ENCODE measurements at places on chromosomes 1 and 21.

DNA sequence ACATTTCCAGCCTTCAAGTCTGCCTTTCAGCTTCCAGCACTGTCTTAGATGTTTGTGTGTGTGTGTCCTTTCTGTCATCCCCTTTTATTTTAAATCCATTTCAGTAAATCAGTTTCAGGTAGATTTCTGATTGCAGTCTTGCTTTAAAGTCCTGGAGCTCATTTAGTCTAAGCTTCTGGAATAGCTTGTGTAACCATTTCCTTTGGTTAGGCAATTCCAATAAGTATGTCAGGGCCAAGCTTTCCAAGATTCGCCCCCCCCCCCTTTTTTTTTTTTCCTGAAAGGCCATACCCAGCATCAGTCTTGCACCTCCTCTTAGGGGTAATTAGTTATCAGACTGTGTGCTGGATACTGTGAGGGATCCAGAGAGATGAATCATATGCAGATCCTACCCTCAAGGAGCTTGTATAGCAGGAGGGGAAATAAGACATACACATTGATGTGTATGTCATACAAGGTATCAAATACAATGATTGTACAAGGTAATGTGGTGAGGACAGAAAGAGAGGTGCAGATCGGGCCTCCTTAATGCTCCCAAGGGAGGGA lies 41.3 kb downstream of the NFYC start:
- no peak for DNase-seq

GRCh38 chr21:25938658-25939395 lies 204.1 kb downstream of the GABPA start:
- DNase-seq: no peak

DNA sequence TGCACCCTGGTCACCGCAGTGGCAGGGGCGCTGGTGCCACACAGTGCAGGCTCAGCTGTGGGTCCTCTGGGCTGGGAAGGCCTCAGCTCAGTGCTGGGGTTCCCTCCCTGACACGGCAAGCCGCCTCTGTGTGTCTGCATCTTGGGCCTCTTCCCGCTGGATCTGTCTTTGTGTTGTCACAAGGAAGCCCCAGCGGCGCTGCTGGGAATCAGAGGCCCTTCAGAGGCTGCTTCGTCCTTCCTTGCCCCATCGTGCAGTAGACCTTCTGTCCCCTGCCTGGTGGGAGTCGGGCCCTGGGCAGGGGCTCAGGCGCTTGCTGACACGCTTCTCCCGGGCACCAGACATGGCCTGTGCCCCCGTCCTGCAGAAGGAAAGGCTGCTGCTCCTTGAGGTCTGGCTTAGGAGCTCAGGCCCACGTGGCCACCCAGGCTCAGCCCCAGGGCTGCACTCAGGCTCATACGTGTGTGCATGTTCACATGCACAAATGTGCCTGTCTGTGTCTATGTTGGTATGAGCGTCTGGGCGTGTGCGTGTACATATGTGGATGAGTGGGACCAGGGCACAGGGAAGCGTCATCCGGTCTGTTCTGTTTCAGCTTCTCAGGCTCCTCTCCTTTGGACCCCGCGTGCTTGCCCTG lies 24.3 kb upstream of the DIP2A start:
- no peak for DNase-seq

DNA sequence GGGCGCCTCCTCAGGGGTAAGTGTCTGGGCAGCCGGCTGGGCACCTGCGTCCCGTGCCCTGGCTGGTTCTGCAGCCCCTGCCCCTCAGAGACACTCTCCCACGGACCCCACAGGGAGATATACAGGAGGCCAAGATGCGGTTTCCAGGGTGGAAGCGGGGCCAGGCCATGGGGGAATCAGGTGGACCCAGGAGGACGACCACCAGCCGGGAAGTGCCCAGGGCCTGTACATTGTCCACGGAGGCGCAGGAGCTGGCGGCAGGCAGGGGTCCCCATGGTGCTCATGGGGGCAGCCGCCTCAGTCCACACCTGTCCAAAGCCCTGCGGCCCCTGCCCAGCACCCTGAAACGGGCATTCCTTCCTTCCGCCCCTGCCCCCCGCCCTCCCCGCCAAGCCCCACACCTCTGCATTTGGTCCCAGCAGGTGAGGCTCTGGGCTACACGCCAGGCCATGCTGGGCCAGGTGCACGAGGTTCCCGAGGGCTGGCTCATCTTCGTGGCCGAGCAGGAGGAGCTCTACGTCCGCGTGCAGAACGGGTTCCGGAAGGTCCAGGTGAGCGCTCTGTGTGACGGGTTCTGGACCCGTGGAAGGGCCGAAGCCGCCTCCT lies 36.7 kb downstream of the SLC19A1 start:
- no peak for DNase-seq

- DNase-seq: no peak
These were observed 1.1 kb downstream of the ERO1B start for GRCh38 chr1:236280438-236281197.

- DNase-seq: no peak
These were observed 312.0 kb upstream of the DUSP10 start for GRCh38 chr1:222053790-222054294.

GRCh38 chr1:77282187-77282865 lies 507 bp downstream of the AK5 start:
- DNase-seq: no peak

GRCh38 chr1:197145446-197146024 lies 934 bp downstream of the ASPM start:
- DNase-seq: no peak

- no peak for DNase-seq
These were observed 49.8 kb downstream of the KCNT2 start for GRCh38 chr1:196558411-196558810.

DNA sequence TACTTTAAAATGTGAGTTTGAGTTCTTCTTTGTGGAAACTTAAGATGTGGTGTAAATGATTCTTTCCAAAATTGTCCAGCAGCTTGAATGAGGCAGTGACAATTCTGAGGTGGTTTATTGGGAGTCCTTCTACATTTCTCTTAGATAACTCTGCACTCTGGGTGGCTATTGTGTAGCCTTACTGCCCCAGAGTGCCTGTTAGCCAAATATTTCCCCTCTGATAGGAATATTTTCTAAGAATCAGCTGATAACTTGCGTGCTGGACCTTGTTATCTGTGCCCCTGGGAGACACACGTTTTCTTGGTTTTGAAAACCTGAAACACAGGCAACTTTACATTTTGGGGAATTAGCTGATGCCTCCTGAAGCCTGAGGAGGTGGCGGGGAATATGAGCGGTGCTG lies 91.6 kb downstream of the CD247 start:
- no peak for DNase-seq

DNA sequence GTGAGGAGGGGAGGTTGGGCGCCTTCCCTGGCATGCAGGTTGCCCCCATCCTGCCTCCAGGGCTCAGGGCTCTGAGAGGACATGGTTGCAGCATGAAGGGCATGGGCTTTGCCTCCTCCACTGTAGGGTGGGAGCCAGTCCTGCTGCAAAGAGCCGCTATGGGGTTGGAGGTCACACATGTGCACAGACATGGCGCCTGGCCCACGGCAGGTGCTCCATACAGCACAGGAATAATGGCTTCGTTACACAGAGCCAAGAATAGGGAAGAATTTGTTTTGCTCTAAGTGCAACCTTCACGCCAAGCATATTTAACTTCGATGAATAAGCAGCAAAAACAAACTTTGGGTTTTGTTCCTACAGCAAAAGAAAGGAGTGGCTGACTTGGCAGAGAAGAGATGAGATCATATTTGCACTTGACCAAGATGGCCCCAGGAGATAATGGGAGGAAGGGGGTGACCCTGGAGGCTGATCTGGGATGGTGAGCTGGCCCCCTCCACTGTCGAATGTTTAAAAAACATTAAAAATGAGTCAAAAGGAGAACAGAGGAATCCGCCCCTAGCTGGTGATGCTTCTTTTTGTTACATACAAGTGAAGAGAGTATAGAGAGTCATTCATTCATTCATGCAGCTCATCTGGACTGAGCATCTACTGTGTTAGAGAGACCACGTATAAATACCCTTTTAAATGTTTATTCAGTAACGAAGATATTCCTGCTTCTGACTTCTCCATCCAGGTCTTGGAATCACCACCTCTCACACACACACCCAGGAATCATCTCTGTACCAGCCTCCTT lies 12.4 kb upstream of the C2CD2 start:
- DNase-seq: no peak

- no peak for DNase-seq
These were observed 34.0 kb upstream of the SSX2IP start for GRCh38 chr1:84724128-84724860.

DNA sequence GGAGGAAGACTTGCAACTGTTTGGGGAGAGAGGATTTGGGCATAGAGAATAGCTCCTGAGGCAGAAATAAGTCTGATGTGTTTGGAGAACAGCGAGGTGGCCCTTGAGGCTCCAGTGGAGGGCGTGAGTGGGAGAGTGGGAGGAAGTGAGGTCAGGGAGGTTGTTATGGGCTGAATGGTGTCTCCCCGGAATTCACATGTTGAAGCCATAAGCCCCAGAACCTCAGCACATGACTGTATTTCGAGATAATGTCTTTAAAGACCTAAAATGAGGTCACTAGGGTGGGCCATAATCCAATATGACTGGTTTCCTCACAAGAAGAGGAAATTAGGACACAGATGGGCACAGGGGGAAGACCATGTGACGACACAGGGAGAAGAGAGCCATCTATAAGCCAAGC lies 17.9 kb upstream of the APP start:
- no peak for DNase-seq

DNA sequence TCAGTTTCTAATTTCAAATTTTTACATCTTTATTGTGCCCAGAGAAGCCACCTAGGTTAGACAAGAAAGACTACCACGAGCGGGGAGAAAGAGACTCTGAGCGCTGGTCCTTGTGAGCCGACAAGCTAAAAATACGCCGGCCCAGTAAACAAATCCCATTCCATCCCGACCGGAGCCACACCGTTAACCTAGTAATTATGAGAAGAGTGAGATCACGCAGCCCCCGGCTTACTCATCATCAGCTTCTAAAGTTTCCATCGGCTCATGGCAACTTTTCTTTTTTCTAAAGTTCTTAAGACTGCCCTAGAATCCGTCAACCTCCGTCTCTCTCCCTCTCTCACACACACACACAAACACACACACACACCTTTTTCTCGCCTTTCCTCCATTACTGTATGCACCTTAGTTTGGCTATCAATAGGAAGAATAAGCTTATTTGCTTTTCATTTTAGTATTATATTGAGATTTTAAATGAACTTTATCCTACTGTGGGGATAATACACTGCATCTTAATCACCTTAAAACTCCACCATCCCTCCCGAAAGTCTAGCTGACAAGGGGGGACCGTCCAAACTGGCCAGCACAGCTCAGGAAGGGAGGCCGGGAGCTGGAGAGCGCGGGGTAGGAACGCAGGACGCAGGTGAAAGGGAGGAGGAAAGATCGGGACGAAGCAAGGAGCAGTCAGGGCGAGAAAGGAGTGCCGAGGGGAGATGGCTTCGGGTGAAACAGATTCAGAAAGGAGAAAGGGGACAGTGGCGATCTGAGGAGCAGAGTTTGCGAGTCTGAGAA lies 728 bp downstream of the OTUD7B start:
- peak; percentile 36 for DNase-seq

GRCh38 chr1:66745451-66745850 lies 6.8 kb upstream of the DYNLT5 start:
- no peak for DNase-seq
